ENCODE measurements at places on chromosomes 12 and 14. TPM values are rescaled to one million over a fixed set of nuclear protein-coding genes. Genes with fewer than 3 reads are reported as not detected.

Gene GPX2
- not detected for total RNA-seq

Gene KRT85
- total RNA-seq = not detected

Gene GPATCH2L
- total RNA-seq = 22.3 TPM

Gene STON2
- total RNA-seq = 7.0 TPM

Gene PLEKHA5
- 69.9 TPM for total RNA-seq

Gene CCDC175
- total RNA-seq = not detected

Gene GZMB
- total RNA-seq = 18.8 TPM

Gene SLCO1B1
- total RNA-seq = not detected

Gene CISTR
- total RNA-seq = 3.1 TPM

Gene FKBP11
- total RNA-seq = 6.5 TPM

Gene OTX2
- not detected for total RNA-seq

Gene TEX52
- not detected for total RNA-seq

Gene CPNE6
- total RNA-seq = 0.52 TPM

Gene BCL2L14
- not detected for total RNA-seq

Gene PSEN1
- 20.0 TPM for total RNA-seq

Gene DLK1
- 52.4 TPM for total RNA-seq

Gene ALDH2
- total RNA-seq = 214 TPM

Gene PMCH
- not detected for total RNA-seq

Gene FZD10
- 0.07 TPM for total RNA-seq

Gene DIO2
- total RNA-seq = 9.5 TPM

Gene PARP2
- 7.4 TPM for total RNA-seq

Gene ETFBKMT
- total RNA-seq = 6.1 TPM

Gene MIPOL1
- 6.7 TPM for total RNA-seq

Gene ERP27
- 0.27 TPM for total RNA-seq
